Dermis blood vessel endothelial cell (primary cell): ENCODE measurements at places on chromosomes 2 and 18. TPM values are rescaled to one million over a fixed set of nuclear protein-coding genes. Genes with fewer than 3 reads are reported as not detected.

The PSD4 gene
- total RNA-seq, result 0.34 and 0.79 TPM in 2 replicates

The RAB17 gene
- total RNA-seq, result 4.9 and 14.1 TPM in 2 replicates

The GAREM2 gene
- total RNA-seq, result 0.37 and 0.68 TPM in 2 replicates

The USP37 gene
- 15.0 and 19.4 TPM in 2 replicates for total RNA-seq

The KRTCAP3 gene
- total RNA-seq, result 0.47 and 0.51 TPM in 2 replicates

The CNTNAP5 gene
- total RNA-seq, result not detected in 2 replicates

The PSMA8 gene
- not detected in 2 replicates for total RNA-seq

The STPG4 gene
- 0.14 TPM in 1 of 2 replicates, not detected in the other for total RNA-seq

The IL18R1 gene
- total RNA-seq, result 0.65 and 1.4 TPM in 2 replicates

The FAM161A gene
- total RNA-seq, result 1.0 and 2.0 TPM in 2 replicates

The TDRD15 gene
- not detected in 2 replicates for total RNA-seq

The PROC gene
- total RNA-seq, result 0.17 TPM in 1 of 2 replicates, not detected in the other

The VWA3B gene
- not detected in 2 replicates for total RNA-seq

The GKN2 gene
- not detected in 2 replicates for total RNA-seq

The CLEC4F gene
- 0.09 and 0.34 TPM in 2 replicates for total RNA-seq

The EML6 gene
- 0.17 and 1.1 TPM in 2 replicates for total RNA-seq

The AMER3 gene
- not detected in 2 replicates for total RNA-seq

The DCTN1 gene
- total RNA-seq, result 160 and 207 TPM in 2 replicates

The KIAA1328 gene
- total RNA-seq, result 4.4 and 5.3 TPM in 2 replicates

The IL36B gene
- total RNA-seq, result not detected in 2 replicates

The CD226 gene
- 1.0 and 2.8 TPM in 2 replicates for total RNA-seq

The PUM2 gene
- total RNA-seq, result 48.0 and 81.2 TPM in 2 replicates

The ARPC2 gene
- 278 and 352 TPM in 2 replicates for total RNA-seq

The CKAP2L gene
- 2.4 and 12.8 TPM in 2 replicates for total RNA-seq

The POTEJ gene
- 0.34 and 0.47 TPM in 2 replicates for total RNA-seq

The ARL4C gene
- total RNA-seq, result 6.1 TPM in 2 replicates

The MDH1B gene
- 0.33 TPM in 1 of 2 replicates, not detected in the other for total RNA-seq

The SPHKAP gene
- not detected in 2 replicates for total RNA-seq

The CPO gene
- not detected in 2 replicates for total RNA-seq

The CCDC102B gene
- 15.1 and 20.3 TPM in 2 replicates for total RNA-seq

The GPAT2 gene
- 5.6 and 30.9 TPM in 2 replicates for total RNA-seq

The COLEC12 gene
- total RNA-seq, result 45.1 and 64.2 TPM in 2 replicates

The INHA gene
- not detected in 2 replicates for total RNA-seq

The SRD5A2 gene
- total RNA-seq, result not detected in 2 replicates

The SERPINB10 gene
- not detected in 2 replicates for total RNA-seq

The ALPI gene
- not detected in 2 replicates for total RNA-seq

The DOCK10 gene
- 4.1 and 5.3 TPM in 2 replicates for total RNA-seq

The RRM2 gene
- total RNA-seq, result 19.9 and 90.8 TPM in 2 replicates

The CIB4 gene
- total RNA-seq, result not detected in 2 replicates

The TMEM247 gene
- not detected in 2 replicates for total RNA-seq

The ZBTB7C gene
- total RNA-seq, result under 0.01 TPM in 1 of 2 replicates, not detected in the other

The APLF gene
- total RNA-seq, result 3.2 and 8.8 TPM in 2 replicates

The UGT1A8 gene
- not detected in 2 replicates for total RNA-seq
